OCI-M1 (cell line): ENCODE measurements at places on chromosomes 7 and 10.
A peak's percentile ranks its signal among the peaks of the same experiment; 100 is the strongest.

DNA sequence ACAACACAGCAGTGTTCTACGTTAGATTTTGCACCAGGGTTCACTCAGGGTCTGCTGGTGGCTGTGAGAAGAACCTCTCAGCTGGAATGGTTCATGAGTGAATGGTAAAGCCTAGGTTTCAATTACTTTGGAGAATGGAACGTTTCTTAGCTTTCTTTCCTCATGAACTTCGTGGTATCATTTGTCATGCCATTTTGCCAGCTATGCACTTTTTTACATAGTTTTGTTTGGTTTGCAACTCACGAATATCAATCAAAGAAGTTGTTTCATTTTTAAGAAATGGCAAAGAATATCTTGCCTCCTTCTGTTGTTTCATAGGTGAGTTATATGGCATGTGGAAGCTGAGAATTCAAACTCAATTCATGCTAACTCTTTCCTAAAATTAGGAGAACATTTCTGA is 34.1 kb upstream of the RAB11FIP2 start:
- DNase-seq = no peak

DNA sequence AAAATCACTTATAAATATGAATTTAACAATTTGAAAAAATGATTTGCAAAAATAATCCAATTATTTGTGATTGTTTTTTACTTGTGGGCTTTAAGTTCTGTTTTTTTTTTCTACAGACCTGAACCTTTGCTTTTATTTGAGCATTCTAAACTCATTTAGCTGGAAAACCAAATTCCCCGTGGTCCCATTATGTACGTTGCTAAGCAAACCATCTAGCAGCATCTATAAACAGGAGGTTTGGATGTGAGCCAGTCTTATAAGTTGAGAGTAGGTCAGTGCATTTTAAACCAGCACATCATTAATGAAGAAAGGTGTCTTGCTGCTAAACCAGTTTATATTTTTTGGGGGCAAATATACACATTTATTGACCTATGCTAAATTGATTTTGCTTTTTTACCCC is 77.3 kb downstream of the LRRN3 start:
- DNase-seq = no peak

GRCh38 chr7:108146070-108146842 is 16.1 kb upstream of the LAMB4 start:
- peak; percentile 65 for DNase-seq

DNA sequence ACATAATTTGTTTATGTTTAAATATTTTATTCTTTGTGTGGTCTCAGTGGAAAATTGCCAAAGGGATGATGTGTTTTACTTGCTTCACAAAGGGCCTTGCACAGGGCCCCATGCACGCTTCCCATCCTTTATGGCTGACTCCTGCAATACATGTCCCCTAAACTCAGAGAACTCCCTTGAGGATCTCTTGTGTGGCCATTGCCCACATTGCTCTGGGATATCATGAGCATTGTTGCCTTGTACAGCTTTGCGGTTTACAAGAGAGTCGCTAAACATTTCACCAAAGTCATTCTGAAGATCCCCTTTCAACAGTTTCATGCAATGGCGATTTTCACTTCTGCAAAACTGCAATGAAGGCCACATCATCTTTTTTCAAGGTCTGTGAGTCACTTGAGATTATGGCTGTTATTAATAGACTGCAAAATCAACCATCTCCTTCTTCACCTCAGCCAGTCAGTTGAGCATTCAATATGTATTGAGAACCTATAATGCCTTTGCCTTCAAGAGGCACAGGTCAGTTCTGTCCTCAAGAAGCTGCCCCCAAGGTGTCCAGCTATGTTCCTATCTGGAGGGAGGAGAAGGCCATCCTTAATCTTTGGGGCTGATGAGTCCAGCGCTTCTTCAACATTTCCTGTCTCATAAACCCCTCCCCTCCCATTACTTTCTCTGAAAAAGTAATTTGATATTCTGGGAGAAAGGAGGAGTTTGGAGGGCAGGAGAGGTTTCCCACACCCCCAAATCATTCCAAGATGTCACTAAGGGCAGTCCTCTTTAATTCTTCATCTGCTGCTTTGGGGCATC is 108.1 kb downstream of the CCDC71L start:
- peak; percentile 13 for DNase-seq

- DNase-seq = no peak
Measured at GRCh38 chr7:148807436-148807835, 76.7 kb downstream of the EZH2 start.

- DNase-seq = no peak
Measured at GRCh38 chr7:157667261-157667660, 330.5 kb downstream of the DNAJB6 start.

DNA sequence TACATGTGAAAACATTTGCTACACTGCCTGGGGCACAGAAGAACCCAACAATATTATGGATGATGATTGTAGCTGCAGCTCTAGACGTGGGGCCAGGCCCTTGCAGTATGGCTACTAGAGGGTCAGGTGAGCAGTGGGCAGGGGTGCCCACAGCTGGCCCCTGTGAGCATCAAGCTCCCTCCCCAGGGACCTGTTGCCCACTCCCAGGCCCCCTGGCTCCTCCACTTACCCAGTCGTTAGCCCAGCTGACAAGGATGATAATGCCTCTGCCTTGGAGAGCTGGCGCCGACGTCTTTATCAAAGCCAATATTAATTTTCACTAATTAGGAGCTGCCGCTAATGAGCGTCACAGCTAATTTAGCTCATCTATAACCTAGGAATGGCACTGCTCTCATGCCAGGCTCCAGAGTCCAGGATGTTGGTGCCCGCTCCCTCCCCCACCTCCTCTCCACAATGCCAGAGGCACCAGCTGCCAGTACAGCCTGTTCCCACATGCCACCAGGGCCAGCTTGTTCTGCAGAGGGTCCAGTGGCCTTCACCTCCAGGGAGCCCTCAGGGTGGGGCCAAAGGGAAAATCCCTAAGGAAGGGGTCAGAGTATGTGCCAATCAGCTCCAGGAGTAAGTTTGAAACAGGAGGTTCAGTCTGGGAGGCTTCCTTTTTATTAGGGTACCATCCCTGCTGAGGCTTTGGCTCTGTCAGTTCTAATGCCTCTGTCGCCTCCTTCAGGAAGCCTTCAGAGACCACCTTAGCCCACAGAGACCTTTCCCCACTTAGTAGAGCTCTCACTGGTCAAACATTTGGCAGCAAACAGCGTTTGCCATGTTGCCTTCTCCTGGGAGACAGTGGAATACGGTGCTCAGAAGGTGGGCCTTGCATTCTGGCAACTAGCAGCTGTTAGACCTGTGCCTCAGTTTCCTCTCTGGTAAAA is 77.2 kb downstream of the CDH23 start:
- DNase-seq = no peak

DNA sequence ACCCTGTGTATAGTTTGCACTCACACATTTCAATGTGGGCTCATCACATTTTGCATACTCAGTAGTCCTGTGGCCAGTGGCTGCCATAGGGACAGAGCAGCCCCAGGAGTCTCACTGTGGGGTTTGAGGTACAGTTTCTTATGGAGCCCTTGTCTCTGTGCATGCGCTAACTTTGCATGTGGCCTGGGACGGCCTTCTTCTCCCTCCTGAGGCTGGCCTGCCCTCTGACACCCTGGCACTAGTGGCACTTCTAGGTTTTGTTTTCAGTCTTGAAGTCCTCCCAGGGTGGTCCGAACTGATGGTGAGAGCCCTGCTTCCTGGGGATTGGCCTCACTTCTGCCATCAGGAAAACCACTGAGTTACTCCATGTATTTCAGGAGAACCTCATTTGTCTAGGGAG is 21.2 kb downstream of the NACAD start:
- no peak for DNase-seq

- DNase-seq = no peak
Measured at GRCh38 chr10:50432211-50433009, 181.1 kb upstream of the ASAH2 start.

- DNase-seq = no peak
Measured at GRCh38 chr7:127486654-127487053, 94.1 kb upstream of the ZNF800 start.

GRCh38 chr7:155709453-155709852 is 65.0 kb downstream of the RBM33 start:
- DNase-seq = no peak

DNA sequence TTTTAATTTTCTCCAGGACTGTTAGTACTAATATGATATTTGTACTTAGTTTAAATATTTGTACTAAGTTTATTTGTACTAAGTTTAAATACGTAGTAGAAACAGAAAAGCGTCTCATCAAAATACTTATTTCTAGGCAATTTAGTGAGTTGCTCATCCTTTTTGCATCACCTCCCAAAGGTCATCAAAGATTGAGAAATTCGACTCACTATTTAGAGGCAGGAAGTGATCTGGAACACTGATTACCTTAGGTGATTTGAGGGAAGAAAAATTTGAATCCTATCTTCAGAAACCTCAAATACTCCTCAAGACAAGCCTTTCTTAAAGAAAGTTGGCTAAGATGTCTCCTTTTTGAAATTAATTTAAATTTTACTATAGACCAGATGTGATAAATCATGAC is 14.5 kb downstream of the WNT16 start:
- DNase-seq = no peak

DNA sequence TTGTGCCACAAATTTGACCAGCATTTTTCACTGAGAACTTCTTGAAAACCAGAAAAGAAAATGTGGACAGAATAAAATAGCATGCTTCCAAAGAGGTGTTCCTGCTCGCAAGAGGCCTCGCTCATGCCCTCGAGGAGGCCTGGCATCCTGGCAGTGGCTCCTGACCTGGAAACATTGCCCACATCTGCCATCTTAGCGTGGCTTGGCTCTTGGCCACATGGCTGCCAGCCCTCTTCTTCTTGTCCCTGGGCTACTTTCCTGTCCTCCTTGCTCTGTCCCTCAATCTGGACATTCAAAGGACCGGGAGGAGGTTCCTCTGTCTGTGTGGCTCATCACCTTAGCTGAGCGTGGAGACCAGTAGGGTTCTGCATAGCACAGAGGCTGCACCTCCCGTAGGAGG is 131.6 kb upstream of the TMEM72 start:
- DNase-seq = no peak

- DNase-seq = no peak
Measured at GRCh38 chr10:101566333-101567164, 21.5 kb downstream of the POLL start.

DNA sequence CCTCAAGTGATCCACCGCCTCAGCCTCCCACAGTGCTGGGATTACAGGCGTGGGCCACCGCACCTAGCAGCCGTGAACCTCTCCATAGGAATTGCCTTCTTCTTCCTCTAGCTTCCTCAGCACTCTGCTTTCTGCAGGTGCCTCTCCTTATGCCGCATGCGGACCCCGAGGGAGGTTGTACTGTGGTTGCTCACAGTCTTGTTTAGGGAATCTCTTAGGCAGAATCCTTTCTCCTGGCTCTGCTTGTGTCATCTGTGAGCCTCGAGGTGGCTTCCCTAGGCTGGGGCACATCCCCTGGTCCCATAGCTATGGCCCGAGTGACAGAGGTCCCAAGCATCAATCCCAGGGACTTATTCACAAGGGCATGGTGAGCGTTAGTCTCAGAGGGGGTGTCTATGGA is 33.2 kb upstream of the GIMAP8 start:
- no peak for DNase-seq

- DNase-seq = no peak
Measured at GRCh38 chr10:1241973-1242935, 186.1 kb downstream of the WDR37 start.

- peak; percentile 41 for DNase-seq
Measured at GRCh38 chr10:68987611-68988010, 992 bp upstream of the KIFBP start.

- no peak for DNase-seq
Measured at GRCh38 chr7:2820508-2820934, 23.6 kb downstream of the GNA12 start.

GRCh38 chr7:150443793-150444540 is 6.5 kb upstream of the GIMAP8 start:
- DNase-seq = no peak

- DNase-seq = no peak
Measured at GRCh38 chr7:43927810-43928209, 1.6 kb downstream of the UBE2D4 start.

- peak; percentile 19 for DNase-seq
Measured at GRCh38 chr10:124323111-124323725, 95.5 kb downstream of the OAT start.

DNA sequence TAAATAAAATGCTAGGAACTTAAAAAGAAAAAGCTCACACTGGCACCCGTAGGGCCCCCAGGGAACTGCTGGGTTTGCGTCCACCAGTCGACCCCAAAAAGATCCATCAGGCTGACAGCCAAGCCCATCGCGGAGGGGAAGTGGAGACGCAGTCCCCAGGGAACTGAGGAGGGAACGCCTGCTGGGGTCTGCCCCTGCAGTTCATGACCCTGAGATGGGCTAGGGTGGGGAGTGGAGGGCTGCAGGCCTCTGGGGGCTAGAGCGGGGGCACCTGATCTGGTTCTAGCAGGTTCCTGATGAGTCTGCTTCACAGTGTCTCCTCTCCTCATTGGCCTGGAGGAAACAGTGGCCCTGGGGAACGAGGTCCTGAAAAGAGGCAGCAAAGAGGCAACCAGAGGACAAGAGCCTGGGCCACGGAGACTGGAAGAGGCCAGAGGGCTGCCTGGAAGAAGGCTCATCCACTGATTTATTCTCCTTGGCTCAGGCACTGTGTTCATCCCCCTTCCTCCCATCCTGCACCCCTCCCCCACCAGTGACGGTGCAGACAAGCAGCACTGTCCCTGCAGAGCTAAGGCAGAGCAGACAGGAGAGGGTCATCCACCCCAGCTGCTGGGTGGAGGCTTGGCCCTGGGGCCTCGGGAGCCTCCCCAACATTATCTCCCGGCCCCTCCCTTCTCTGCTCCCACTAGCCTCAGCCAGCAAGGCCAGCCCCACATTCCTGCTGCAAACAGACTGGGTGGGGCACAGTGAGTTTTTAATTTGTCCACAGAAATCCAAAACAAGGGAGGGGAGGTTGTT is 24.7 kb upstream of the HSPA12A start:
- no peak for DNase-seq

- DNase-seq = no peak
Measured at GRCh38 chr10:46550076-46550790, 6.2 kb downstream of the GPRIN2 start.

DNA sequence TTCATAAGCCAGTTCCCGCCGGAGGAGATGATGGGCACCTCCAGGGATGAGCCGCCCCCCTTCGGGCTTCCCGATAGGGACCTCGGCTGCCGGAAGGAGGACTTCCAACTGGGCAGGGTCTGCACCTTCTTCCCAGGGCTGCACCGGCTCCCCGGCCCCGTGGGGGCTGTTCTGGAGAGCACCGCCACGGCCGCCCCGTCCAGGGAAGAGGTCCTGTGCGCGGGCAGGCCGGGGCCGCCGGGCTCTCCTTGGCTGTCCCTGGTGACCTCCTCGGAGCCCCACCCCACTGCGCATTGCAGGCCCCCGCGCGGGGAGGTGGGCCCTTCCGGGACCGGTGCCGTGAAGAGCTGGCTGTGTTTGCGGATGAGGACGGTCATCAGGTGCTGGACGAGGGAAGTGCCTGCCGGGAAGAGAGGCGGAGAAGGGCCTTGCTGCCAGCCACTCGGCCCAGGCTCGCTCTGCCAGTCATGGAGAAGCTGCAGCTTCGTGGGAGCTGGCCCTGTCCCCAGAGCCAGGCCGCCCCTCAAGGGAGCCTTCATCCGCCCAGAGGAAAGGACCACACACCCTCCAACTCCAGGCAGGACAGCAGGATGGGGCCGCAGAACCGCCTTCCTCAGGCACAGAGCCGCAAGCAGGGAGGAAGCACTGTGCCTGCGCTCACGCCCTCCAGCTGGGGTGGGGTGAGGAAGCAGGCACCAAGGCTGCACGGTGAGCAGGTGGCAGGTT is 144.4 kb downstream of the MAPK8 start:
- DNase-seq = no peak
